ENCODE measurements at places on chromosomes 7 and 10.

GRCh38 chr10:46525824-46526681 is 30.4 kb downstream of the GPRIN2 start:
- no peak for DNase-seq

DNA sequence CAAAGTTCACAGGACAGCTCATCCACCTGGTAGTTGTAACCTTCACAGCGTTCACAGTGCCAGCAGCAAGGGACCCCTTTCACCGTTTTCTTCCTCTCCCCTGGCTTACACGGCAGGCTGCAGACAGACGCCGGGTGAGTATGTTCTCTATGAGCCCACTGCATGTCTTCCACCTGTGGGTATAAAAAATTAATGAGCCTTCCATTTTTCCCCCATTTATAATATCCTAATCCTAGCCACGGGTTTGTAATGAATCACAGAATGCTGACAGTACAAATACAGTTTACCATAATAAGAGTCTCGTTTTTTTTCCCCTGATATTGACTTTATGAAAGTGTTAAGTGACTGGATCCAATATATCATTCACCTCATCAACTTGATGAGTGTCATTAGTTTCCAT is 719.0 kb downstream of the GRM8 start:
- DNase-seq: no peak

- DNase-seq: no peak
These were observed 73.6 kb downstream of the POU6F2 start for GRCh38 chr7:39051279-39051678.

- DNase-seq: no peak
These were observed 138.7 kb downstream of the GNAI1 start for GRCh38 chr7:80273327-80273726.

DNA sequence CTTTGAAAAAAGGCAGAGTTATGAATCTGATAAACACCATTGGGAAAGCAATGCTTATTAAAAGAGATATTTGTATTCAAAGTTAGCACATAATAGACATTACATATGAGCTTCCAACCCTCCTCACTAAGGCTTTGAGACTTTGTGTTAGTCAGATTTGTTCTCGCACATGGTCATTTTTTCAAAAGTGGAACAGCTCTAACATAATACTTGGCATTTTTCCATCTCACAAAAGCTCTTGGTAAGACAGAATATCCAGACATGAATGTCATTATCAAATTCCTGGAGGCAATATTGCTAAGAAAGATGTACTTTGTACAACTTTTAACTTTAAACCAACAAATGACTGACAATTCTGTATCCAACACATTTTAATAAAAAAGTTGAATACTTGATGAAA is 292.4 kb upstream of the SMIM30 start:
- no peak for DNase-seq

DNA sequence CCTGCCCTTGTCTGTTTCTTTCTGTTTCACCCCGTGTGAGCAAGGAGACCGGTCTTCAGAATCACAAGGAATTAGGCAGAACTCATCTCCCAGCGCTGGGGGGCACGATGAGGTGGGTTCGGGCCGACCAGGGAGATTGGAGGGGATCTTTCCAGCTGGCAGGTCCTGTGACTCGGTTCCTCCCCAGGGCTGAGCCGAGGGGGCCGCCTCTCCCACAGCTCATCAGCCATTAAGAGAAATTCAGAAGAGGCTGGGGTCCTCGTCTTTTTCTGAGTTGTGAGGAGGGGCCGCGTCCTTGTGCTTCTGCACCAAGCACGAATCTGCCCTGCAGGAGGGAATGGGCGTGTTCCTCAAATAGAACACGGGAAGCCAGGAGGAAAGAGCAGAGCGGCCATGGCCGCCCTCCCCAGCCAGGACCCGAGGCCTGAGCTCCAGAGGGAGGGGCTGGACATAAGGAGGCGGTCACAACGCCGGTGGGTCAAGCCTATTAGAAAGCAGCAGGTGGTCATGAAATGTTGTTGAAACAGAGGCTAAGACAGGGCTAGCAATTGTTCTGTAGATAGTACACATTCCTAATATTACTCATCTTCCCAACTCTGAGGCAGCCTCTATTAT is 125.3 kb downstream of the ADARB2 start:
- DNase-seq: no peak

GRCh38 chr10:79152423-79152817 is 83.7 kb downstream of the ZMIZ1 start:
- no peak for DNase-seq

- DNase-seq: no peak
These were observed 17.1 kb downstream of the ST7 start for GRCh38 chr7:116970238-116970910.

- DNase-seq: no peak
These were observed 202.1 kb downstream of the PTEN start for GRCh38 chr10:88065383-88066049.

GRCh38 chr10:49107887-49108267 is 7.4 kb downstream of the VSTM4 start:
- no peak for DNase-seq

GRCh38 chr7:52168085-52168484 is 851.5 kb upstream of the COBL start:
- DNase-seq: no peak

- DNase-seq: no peak
These were observed 79.4 kb downstream of the MYL10 start for GRCh38 chr7:101549734-101550133.

DNA sequence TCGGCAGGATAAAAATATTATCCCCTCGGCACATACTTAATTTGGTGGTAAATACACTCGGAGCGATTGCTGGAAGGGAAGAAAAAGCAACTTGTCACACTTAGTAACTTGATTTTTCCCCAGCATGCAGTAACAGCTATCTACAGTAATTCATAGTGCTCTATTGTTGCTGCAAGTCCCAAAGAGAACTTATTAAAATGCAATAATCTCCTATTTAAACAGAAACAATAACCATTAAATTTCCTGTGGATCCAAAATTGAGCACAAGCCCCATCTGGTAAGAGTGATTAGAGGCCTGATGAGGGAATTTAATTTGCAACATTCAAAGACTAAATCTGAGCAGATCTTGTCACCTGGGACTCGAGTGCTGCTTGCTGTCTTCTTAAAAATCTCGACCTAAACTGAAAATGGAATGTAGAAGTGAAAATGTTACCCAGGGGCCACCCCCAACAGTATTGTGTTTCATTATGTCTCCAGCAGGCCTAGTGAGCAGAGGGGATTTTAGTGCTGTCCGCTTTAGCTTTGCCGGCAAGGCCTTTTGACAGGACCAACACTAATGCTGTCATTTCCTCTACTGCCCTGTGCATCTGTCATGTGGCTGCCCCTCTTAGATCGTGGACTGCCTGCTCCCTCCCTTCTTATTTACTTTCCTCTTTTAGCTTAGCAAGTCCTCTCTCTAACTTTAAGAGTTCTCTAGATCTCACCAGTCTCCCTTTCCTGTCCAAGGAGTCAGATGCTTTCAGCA is 639.7 kb downstream of the AUTS2 start:
- DNase-seq: no peak

DNA sequence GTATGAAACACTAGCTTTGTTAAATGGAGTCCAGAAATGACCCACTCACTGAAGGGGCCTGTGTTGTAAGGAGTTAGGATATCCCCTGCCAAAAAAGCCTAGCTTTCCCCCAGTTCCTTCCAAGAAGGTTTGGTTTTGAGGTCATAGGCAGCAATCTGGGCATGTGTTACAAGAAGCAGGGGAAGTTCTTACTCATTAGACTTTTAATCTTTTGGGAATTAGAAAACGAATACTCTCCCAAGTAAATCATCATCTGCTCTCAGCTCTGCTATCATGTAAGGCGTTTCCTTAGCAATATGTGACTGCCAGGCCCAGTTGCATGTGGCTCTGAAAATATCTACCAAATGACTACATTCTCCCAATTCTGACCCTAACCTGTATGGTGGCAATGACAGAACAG is 3.7 kb downstream of the NOD1 start:
- no peak for DNase-seq

DNA sequence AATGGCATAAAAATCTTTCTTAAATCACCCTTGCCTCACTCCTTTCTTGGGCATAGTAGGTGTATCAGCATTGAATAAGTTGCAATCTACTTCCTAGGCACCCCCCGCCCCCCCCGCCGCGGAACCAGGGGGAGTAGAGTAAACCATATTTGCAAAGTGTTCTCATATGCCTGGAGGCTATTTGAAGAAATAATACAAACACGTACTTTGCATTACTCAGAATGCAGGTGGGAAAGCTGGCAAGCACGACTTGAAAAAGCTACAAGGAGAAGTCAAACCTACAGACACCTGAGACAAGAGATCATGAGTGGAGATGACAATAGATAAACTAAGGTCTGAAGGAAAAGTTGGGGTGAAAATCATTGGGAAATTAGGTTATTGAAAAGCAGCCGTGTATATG is 65.6 kb downstream of the POM121L12 start:
- DNase-seq: no peak

Measured in activated naive CD8-positive, alpha-beta T cell treated with anti-CD3 and anti-CD28 coated beads, Interleukin-2, amount 50 U/mL, for 16 hours (primary cell).